ENCODE measurements at places on chromosomes 4 and X.

- DNase-seq = no peak
Observed at GRCh38 chr4:106875340-106875739, 160.8 kb downstream of the DKK2 start.

DNA sequence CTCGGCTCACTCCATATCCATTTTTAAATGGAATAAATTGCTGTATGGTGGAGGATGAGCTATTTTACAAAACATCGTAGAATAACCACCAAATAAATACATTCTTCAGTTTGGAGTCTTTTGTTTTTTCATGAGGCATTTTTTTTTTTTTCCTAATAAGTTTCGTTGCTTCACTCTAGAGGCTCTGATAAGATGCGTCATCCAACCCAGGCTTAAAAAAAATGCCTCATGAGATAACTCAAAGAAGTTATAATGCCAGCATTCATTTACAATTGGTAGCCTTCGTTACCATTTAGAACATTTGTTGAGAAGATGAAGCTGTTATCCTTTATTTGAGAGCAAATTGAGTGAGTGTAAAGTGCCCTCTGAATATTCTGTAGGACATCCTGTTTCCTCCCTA, 172.2 kb upstream of the CENPE start:
- DNase-seq = no peak

DNA sequence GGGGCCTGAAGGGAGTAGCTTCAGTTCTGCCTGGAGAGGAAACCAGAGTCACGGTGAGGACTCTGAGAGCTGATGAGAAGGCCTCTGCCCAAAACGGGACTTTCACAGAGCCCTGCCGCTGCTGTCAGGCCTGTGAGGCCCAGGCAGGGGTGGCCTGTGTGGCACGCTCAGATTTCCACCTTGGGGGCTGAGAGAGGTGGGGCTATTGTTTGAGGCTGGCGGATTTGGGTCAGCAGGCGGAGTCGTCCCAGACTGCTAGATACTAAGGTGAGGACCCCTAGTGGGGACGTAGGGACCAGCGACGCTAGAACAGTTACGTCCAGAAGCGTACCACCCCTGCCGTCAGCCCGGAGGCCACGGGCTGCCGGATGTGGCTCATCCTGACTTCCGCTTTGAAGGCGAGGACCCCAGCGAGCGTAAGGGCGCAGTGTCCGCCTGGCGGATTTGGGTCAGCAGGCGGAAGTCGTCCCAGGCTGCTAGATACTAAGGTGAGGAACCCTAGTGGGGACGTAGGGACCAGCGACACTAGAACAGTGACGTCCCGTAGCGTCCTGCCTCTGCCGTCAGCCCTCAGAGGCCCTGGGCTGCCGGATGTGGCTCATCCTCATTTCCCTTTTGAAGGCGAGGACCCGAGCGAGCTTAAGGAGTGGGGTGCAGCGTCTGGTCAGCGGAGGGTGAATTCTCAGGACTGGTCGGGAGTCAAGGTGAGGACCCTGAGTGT, at the start of gene MAGEB1:
MAGEB1 (plus strand) TSS at position 378 of the 721 bp plus-strand sequence. CDS start 3,348 bp downstream, outside the sequence.
- no peak for DNase-seq

GRCh38 chr4:183557611-183558010, 52.8 kb downstream of the ING2 start:
- DNase-seq = no peak

- DNase-seq = no peak
Observed at GRCh38 chrX:16160729-16161128, 6.6 kb upstream of the MAGEB17 start.

DNA sequence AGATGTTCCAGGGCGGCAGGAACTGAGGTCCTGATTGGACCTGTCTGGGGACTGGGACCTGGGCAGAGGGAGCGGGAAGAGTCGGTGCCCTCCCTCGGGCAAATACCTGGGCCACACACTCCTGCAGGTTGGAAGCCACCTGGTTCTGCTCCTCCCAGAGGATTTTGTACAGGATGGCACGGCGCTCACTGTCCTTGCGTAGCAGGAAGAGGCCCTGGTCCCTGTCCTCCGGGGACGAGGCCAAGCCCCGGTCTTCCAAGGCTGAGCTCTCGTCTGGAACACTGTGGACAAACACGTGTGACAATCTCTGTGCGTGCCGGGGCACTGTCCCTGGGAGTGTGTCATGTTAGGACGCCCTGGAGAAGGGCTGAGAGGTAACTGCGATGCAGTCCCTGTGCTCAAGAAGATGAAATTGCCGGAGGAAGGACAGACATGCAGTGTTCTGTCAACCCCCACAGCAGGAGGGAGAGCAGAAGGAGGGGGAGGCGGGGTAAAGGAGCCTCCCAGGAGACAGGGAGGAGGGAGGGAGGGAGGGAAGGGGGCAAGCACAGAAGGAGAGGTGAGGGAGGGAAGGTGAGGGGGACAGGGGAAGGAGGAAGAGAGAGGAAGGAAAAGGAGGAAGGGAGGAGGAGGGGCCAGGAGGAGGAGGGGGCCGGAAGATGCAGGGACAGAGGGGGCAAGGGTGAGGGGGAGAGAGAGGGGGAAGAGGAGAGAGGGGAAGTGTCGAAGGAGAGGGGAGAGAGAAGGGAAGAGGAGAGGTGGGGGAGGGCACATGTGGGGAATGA, 29.0 kb downstream of the PDHA1 start:
- peak; percentile 25 for DNase-seq

DNA sequence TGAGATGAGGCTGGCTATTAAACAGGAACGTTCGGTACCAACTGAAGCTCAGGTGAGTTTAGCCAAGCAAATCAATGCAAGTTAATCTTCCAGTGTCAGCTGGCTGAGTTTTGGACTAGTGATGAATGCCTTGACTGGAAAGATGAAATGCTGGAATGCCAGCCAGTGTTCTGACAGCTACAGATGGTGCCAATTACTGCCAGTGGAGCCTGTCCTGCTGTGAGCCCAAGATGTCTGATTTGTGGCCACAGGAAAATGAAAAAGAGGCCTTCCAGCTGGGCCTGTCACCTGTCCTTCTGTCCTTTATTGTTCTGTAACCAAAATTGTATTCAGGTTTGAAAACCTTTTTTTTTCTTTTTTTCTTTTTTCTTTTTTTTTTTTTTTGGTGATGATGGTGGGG, 223.1 kb downstream of the AFF2 start:
- DNase-seq = no peak

All from left cardiac atrium (tissue), 4 donors.